ENCODE measurements at places on chromosomes 6 and 20.
A peak's percentile ranks its signal among the peaks of the same experiment; 100 is the strongest.

DNA sequence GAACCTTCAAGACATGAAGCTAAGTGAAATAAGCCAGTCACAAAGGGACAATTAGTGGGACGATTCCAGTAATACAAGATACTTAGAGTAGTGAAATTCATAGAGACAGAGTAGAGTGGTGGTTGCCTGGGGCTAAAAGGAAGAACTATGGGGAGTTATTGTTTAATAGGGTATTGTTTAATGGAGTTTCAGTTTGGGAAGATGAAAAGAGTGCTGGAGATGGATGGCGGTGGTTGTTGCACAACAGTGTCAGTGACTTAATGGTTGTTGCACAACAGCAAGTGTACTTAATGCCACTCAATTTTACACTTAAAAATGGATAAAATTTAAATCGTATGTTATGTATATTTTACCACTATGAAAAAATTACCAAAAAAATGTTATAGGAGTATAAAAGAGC lies 209.7 kb upstream of the TENT5A start:
- peak; percentile 64 for DNase-seq

DNA sequence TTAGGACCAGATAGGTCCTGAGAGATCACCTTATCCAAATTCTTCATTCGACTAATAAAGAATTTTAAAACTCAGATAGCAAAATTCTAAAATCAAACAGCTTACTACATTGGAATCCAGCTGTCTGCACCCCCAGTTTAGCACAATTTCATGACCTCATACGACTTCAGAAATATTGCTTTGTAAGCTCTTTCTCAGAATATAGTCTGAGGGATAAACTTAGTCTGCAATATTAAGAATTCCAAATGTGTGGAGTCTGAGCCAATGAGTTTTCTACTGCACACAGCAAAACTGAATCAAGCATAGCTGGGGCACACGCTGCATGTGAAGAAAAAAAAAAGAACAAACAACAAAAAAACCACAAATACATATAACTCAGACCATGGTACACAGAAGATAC lies 541.6 kb upstream of the CHD6 start:
- no peak for DNase-seq

DNA sequence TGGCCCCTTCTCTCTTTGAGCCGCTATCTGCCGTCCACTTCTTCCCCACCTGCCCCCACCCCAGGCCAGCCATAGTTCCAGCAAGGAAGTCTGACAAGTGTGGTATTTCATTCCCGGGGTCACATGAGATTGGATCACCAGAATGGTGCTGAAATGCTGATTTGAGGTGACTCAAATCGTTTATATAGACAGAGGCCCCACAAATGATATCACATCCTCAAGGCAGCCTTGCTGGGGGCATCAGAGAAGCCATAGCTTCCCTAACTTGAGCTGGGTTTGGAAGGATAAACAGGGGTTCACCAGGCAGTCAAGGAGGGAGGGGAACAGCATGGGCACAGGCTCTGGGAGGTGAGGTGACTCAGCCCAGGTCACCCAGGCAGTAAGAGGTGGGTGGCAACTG lies 9.9 kb downstream of the SDCBP2 start:
- DNase-seq, result no peak

GRCh38 chr6:117616391-117617209 lies 14.3 kb upstream of the GOPC start:
- no peak for DNase-seq

DNA sequence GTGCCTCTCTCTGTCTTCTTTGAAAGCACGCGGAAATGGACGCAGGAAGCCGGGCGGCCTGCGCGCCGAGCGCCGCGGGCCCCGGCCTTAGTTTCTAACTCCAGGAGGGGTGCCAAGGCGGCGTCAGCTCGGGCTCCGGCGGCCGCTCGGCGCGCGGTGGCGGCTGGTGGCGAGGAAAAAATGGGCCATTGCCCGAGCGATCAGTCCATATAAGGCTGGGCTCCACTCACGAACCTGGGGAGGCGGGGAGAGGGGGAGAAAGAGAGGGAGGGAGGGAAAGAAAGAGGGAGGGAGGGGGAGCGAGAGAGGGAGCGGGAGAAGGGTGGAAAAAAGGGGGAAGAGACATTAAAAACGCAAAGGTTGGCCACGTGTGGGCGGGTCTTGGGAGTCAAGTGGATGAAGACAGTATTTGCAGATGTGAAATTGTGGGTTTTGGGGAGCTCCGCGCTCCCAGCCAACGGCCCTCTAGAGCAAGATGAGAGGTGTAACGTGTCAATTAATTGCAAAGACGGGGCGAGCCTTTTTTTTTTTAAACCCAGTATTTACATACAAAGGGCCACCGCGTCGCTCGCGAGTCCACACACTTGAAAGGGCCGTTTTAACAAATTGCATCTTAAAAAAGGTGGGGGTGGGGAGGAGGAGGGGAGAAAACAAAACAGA lies at the start of gene NKX2-2:
Gene NKX2-2, minus strand, starts transcription at position 184 of the 660 bp plus-strand sequence. CDS start 395 bp downstream, outside the sequence.
- no peak for DNase-seq

DNA sequence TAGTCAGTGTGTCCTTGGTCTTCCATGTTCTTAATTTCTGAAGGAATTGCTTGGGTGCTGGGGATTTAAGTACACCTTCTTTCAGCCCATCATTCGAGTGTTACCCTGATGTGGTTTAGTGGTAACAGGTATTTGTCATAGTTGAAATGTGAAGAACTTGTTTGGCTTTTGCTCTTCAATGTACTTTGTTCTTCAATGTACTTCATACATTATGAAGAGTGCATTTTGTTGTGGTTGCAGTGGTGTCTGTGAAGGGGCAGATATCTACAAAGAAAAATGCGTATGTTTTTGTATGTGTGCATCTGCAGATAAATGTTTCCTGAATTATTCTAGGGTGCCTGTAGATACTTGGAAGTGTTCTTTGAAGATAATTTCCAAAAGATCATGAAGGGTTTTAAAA lies 111.2 kb upstream of the SUPT3H start:
- no peak for DNase-seq

DNA sequence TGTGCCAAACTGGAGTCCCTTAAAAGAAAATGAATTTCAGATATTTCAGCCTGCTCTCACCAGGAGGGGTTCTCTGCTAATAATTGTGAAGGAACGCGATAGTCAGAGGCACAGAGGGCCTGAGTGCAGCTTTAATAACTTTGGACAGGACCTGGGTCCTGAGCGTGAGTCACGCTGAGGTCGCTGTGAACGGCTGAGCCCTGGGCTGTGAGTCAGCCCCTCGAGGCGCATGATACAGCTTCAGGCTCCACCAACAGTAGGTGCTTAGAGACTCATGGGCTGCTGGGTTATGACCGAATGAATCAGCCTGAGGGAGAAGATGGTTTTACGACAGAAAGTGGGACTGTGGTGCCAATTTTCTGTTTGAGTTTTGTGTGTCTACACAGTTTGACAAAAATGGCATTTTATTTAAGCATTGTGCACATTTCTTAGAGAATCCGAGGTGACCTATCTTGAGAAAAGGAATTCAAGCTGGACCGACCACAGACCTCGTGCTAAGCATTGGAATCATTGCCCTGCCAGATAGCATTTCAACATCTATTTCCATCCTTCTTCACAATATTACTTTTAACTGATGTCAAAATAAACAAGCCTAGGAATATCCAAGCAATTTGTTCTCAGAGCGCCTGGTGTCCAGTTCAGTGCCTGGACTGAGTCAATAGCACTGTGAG lies 183.0 kb downstream of the THBS2 start:
- DNase-seq, result peak; percentile 95

GRCh38 chr6:144148886-144149285 lies 1.4 kb upstream of the STX11 start:
- no peak for DNase-seq

Data from renal cortical epithelial cell (primary cell).